AG09319 (cell line): ENCODE measurements at places on chromosomes 4 and X.

- DNase-seq, result no peak
Observed at GRCh38 chr4:58272311-58272710, 1162.1 kb upstream of the IGFBP7 start.

GRCh38 chrX:155819966-155820491 lies 61.1 kb upstream of the VAMP7 start:
- DNase-seq, result peak; percentile 63

- no peak for DNase-seq
Observed at GRCh38 chrX:48156014-48156413, 25.6 kb downstream of the SPACA5B start.

- DNase-seq, result no peak
Observed at GRCh38 chrX:49308604-49309269, 5.3 kb downstream of the GAGE10 start.

GRCh38 chr4:6753891-6754290 lies 28.6 kb upstream of the KIAA0232 start:
- DNase-seq, result no peak

DNA sequence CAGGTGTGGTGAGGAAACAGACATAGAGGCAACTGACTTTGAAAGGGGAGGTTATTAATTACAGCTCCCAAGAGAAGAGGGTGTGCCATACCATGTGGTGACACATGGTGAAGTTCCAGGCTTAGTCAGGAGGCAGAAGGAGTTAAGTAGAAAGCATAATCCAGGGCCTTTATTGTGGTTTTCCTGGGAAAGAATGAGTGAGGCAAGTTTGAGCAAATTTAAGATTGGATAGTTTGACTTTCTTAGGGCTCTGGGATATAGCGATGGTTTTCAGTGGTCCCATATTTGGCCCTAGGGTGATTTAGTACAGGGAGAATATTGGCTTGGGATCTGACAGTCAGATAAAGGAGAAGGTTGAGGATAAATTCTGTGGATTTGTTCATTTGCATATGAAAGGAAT lies 495.9 kb upstream of the FSTL5 start:
- DNase-seq, result no peak

GRCh38 chr4:121697564-121697963 lies 784 bp upstream of the ANXA5 start:
- no peak for DNase-seq
